ENCODE measurements at places on chromosomes 6 and 20.

- DNase-seq, result no peak
Measured at GRCh38 chr6:47147836-47148344, 105.8 kb upstream of the ADGRF1 start.

GRCh38 chr20:11861479-11861878, 56.2 kb upstream of the BTBD3 start:
- DNase-seq, result no peak

DNA sequence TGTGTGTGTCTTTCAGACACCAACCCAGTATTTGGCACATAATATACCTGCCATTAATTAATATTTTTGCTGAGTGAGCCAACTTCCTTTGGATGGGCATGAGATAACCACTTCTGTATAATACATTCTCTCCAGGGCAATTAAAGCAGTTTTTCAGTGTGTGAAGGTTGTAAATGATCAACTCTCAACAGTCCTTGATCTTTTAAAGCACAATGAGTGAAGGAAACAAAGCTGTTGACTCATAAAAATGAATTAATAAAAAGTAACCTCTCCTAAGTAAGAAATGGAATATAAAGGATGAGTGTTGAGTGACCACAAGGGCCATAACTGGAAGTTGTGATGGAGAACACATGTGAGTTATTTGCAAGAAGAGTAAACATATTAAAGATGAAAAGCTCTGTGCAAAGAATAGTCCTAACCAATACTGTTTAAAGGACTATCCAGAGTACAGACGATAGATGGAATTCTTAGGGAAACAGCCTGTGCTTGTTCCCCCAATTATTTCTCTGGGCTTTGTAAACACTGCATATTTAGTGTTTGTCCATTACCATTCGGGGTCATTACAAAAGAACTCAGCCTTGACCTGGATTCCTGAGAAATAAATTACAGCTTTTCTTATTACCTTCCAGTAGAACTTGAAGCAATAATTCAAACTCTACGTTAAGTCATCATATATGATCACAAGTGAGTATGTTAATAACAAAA, 446.2 kb downstream of the PLCB1 start:
- DNase-seq, result no peak

DNA sequence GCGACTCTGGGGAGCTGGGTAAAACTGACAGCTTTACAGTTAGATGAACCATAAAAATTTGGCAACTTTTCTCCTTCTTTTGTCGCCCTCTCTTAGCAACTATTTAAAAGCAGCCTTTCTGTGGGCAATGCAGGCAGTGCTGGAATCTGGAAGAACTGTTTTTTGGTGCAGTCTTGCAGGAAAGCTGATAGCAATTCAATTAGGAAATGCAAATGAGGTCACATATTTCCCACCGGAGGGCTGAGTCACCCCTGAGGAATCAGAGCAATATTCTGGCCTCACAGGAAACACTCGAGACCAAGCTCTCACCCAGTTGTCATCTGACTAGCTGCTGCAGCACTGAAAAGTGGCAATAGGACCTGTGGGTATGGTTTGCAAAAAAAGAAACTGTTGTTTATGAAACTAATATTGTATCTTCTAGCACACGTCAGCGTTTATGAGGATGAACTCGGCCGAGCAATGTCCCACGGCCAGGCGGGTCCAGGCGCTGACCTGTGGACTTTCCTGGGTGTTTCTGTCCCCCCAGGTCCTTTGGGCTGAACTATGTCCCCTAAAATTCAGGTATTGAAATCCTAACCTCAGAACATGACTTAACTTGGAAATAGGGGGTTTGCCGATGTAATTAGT, 312.3 kb downstream of the TAF4 start:
- DNase-seq, result no peak

DNA sequence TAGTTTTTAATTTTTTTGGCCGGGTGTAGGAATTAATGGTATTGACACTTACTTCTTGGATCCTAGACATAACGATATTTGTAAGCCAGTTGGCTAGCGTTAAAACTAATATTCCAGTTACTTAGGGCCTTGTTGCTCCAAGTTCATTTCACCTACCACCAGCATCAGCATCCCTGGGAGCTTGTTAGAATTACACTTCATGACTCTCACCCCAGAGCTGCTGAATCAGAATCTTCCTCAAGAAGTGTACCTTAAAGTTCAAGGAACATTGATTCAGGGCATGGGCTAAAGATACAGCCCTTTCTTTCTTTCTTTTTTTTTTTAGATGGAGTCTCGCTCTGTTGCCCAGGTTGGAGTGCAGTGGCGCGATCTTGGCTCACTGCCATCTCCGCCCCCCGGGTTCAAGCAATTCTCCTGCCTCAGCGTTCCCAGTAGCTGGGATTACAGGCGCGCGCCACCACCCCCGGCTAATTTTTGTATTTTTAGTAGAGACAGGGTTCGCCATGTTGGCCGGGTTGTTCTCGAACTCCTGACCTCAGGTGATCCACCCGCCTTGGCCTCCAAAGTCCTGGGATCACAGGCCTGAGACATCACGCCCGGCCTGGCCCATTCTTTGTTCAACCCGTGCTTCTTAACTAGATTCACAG, 1.1 kb downstream of the SLX4IP start:
- DNase-seq, result no peak

DNA sequence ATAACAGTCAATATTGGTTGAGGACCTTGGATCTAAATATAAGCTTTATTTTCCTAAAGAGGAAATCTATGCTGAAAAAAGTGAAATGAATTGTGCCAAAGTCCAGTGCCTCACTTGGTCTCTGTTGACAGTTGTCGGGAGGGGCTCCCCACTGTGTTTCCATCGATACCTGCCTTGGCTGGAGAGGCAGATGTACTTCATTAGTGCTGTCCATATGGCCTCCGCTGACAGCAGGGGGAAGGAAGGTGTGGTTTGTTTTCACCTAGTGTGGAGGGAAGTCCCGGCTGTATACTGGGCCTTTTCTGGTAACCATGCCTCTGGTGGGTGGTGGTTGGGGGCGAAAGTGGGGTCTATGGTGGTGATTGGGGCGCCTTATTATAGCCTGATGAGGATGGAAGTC, 42.7 kb downstream of the CD2AP start:
- no peak for DNase-seq

DNA sequence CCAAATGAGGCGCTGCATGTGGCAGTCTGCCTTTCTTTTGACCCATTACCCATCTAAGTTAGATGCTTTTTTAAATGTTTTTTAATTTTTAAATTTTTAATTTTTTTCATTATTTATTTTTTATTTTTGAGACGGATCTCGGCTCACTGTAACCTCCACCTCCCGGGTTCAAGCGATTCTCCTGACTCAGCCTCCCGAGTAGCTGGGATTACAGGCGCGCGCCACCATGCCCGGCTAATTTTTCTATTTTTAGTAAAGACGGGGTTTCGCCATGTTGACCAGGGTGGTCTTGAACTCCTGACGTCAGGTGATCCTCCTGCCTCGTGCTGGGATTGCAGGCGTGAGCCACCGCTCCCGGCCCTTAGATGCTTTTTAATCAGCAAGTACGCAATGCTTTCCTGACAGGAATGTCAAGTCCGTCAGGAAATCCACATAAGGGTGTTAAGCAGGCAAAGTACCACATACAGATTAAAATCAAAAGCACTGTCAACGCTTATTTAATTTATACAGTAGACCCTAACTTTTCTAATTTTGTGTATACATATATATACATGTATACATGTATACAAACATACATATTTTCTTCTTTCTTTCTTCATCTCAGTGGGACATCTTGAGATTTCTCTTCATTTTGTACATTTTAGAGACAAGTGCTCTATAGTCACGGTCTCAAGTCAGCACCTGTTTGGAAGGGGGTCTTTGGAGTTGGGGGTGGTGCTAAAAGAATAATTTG, 995 bp upstream of the GSTA4 start:
- DNase-seq, result no peak
